ENCODE measurements at places on chromosomes 2 and 18.

- peak; percentile 75 for DNase-seq
Measured at GRCh38 chr2:17181051-17181752, 337.0 kb downstream of the RAD51AP2 start.

DNA sequence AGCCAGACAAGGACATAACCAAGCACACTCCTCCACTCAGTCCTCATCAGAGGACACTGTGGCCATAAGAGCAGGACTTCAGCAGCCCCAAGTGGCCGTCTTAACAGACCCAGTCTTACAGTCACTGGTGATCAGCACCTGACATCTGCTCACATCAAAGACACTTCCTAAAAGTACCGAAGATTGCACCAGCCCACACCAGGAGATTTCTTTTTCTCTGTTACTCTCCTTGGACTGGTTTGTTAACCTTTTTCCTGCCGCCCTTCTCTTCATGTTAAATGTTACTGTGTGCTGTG lies 44.1 kb downstream of the MRPS5 start:
- DNase-seq = no peak

DNA sequence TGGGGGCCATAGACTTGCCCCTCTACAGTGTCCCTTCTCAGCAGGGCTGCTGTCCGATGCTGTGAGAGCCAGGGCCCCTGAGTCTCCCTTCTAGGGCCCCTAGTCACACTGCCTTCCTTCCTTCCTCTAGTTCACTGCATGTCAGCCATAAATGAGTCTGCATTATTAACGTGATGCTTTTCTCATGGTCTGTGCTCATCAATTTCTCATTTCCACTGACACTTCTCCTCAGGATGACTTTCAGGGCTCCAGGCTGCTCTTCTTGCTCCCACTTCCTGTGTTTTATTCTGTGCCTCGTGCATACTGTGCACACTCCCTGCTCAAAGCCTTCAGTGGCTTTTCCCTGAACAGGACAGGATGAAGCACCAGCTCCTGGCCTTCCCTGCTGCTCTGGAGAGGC lies 146.5 kb downstream of the FAM210A start:
- no peak for DNase-seq

GRCh38 chr2:71941726-71942525 lies 205.7 kb downstream of the CYP26B1 start:
- no peak for DNase-seq

DNA sequence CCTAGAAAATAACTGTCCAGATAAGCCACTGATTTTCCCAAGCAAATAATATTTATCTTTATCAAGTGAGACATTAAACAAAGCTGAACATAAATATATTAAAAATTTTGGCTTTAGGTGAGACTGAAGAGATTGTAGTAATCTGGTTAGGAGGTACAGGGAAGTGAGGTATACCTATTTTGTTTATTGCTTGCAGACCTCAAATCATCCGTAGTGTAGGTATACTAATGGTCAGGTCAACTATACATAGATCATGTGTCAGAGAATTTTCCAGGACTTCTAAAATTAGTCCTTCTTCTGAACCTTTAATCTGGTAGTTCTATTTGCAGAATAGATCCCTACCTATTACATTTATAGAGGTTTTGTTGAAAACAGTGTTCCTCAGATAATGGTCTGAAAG lies 41.5 kb downstream of the SP140 start:
- no peak for DNase-seq

DNA sequence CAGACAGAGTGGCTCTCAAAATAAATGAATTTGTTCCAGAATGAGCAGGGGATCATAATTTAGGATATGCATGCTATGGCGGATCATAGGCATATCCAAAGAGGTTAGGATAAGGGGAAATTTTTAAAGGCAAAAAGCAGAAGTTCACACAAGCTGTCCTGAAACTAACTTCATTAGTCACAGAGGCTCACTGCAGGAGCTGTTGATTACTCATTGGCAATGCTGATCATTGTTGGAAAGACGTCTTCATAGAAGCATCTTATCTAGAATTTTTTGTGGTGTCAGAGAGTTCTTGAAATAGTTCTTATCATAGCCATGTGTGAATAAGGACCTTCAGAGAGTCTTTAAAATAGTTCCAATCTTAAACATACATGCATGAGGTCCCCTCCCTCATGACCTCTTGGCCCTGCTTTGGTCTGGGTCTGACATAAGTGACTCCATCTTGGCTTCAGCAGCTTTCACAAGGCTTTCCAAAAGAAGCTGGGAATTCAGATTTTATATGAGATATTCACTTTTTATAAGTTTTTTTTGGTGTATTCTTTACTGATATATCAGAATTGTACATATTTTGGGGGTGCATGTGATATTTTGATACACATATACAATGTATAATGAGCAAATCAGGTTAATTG lies 7.5 kb upstream of the CCDC195 start:
- no peak for DNase-seq

DNA sequence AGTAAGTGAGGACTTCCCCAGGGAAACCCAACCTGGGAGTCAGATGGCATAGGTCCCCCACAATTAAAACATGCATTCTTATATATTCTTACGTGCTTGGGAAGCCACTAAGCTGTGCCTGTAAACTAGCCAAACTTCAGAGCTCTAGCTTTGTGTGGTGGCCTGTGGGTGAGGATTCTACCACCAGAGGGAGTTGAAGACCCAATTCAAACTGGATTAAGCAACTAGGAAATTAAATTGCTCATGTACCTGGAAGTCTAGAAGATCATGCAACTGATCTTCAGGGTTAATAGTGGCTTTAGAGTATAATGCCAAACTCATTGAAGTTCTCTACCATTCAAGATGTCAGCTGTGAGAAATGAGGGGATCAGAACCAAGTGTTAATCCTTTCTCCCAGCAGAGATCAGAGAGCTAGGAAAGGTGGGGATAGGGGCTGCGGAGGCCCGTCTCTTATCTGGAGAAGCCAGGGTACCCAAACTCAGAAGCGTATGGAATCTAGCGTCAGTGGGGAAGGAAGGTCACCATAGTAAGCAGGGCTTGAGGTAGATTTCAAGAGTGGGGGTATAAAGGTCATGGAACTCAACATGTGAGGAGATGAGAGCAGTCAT lies 53.2 kb upstream of the CCDC85A start:
- no peak for DNase-seq

DNA sequence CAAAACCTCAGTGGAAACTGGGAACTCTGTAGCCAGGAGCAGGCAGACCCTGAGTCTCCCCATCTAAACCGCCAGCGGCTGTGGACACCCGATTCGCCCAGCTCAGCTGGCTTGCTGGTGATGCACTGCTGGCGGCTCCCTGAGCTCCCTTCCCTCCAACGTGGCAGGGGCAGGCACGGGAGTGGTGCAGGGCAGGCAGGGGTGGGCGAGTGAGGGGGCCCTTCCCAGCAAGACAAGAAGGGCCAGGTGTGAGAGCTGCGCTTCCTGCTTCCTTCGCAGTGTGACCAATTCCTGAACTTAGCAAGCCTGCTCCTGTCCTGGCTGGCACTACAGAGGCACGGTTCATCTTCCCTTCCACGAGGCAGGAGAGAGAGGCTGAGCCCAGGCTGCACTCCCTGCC lies 12.3 kb upstream of the SEMA4C start:
- no peak for DNase-seq

DNA sequence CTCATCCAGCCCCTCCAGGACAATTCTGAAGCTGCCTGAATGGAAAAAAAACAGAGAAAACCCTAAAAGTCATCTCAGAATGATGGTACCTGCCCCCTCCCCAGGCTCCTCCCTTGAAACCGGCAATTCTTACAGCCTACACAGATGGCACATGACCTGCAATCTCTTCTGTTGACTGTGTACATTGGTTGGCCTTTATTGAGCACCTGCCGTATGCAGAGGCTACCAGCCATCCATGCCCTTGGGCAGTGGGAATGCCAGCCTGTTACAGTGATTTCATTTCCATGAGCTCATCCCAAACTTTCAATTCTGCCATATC lies 57.1 kb downstream of the EMX1 start:
- no peak for DNase-seq

DNA sequence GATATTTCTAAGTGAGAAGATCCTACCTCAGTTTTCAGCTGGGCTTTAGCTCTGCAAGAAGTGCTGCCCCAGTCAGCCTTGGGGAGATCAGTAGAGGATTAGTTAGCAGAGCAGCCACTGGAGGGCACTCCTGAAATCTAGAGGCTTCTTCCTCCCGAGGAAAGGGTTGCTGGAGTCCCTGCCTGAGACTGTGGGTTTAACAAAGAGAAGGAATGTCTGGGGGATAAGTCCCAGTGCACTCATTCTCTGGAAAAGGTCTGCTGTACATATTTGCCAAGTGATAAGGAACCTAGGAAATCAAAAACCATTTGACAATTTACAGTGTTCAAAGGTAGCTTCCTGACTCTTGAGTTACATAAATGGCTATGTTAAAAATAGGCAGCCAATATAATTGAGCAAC lies 207.2 kb downstream of the SLC8A1 start:
- DNase-seq = peak; percentile 23

DNA sequence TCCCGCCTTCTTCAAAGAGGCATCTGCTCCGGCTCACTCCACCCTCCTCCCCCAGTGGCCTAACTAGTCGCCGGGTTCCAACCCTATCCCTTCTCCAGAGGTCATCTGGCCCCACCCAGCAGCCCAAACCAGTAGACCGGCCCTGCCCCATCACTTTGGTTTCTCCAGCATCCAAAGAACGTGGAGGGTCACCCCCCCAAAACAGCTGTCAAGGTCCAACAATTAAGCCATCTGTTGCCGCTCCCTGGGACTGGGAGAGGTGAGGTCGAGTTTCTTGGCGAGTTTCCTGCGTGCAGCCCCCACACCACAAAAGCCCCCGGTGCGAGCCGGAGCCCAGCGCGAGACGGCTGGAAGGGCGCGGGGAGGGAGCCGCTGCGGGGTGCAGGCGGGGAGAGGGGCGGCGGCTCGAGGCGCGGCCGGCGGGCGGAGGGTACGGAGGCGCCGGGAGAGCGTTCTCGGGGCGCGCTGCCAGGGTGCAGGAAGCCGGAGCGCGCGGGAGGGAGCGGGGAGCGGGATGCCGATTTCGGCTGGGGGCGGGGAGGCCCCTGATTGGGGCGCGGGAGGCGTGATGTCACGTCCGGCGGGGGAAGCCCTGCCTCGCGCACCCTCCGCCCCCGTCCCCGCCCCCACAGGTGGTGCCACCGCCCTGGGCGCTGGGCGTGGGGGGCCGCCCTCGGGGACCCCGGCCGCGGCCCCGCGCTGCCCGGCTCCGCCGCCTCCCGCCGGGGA lies 571 bp upstream of the GPC1 start:
- peak; percentile 16 for DNase-seq

DNA sequence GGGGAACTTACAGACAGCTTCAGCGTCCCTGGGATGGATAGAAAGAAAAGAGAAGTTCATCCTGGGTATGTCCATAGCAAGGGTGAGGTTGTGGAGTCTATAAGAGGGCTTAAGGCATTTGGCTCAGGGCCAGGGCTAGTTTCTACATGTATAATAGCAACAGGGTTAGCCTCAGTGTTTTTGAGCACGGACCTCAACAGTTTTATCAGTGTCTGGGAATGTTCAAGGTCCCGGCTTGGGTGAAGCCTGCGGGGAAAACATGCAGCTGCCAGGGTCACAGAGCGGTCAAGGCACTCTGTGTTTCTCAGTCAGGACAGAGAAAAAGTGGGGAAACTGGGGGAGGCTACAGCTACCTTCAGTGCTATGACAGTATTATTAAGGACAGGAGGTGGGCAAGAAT lies 427.7 kb upstream of the HS6ST1 start:
- no peak for DNase-seq

DNA sequence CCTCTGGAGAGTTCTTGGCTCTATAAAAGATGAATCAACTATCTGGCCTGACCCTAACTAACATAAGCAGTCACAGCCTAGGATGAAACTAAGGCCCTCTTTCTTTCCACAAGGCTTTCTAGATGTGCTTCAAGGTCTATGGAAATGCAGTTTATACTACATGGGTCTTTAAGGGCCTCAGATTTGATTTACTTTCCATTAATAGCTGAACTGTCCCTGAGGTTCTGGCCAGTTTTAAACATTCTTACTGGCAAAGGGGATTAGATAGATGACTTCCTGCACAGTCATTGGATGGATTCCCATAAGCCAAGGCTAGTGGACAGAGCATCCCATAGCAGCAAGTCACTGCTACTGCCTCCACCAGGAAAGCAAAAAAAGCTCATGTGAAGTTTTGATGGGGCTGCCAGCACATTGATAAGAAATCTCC lies 38.1 kb upstream of the LCLAT1 start:
- no peak for DNase-seq

- no peak for DNase-seq
Measured at GRCh38 chr2:70887550-70888246, 48.0 kb upstream of the ATP6V1B1 start.

DNA sequence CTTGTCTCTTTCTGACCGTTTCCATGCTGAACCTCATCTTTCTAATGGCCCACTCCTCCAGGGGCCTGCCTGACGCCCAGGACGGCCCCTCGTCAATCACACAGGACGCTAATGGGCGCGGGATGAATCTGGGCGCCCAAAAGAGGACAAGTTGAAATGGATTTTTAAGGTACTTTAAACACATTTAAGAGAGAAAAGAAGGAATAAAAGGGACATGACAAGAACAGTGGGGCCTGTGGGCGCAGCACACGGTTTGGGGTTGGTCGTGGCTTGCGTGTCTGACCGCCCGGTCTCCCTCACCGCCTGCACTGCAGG lies 607 bp upstream of the UBE2F start:
- no peak for DNase-seq

- DNase-seq = no peak
Measured at GRCh38 chr2:178947006-178947405, 102.9 kb downstream of the CCDC141 start.

DNA sequence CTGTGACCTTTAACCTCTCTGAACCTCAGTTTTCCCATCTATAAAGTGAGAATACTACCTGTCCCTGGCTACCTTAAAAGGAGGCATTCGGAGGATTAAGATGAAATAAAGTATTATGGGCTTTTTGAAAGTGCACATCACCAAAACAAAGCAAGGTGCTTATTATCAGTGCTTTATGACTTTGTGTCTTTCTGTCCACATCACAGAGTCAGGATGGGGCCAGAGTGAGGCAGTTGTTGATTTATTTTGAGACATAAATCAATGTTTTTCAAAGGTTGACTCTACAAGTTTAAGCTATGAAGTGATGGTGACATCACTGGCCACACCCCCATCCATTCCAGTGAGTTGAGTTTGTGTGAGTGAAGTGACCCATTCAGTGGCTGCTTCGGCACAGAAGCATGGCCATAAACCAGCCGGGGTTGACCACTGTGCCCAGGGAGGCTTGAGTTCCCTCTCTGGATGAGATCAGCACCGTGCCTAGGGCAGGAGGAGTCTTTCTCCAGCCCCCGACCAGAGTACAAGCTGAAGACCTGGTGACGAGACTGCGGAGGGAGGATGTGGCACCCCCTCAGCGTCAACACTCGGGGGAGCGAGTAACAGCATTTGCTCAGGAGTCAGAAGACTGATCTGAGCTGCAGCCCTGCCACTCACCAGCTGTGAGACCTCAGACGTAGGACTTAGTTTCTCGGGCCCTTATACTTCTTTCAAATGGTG lies 89.0 kb upstream of the PPP1CB start:
- DNase-seq = no peak

DNA sequence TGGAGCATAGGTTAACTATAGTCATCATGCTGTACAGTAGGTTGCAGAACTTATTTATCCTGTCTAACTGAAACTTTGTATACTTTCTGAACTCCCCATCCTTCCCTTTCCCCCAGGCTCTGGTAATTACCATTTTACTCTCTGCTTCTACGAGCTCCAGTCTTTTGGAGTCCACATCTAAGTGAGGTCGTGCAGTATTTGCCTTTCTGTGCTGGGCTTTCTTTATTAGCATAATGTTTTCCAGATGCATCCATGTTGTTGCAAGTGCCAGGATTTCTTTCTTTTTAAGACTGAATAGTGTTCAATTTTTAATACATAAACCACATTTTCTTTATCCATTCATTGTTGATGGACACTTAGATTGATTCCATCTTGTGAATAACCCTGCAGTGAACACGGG lies 464.1 kb downstream of the TGIF1 start:
- DNase-seq = no peak

GRCh38 chr2:167480232-167480985 lies 592.1 kb downstream of the XIRP2 start:
- no peak for DNase-seq

Measured in NCI-H2081 treated with DMSO at 0.1 percent for 48 hours (cell line).